ENCODE measurements at places on chromosomes 5 and 9. TPM values are rescaled to one million over a fixed set of nuclear protein-coding genes. Genes with fewer than 3 reads are reported as not detected.

DNA sequence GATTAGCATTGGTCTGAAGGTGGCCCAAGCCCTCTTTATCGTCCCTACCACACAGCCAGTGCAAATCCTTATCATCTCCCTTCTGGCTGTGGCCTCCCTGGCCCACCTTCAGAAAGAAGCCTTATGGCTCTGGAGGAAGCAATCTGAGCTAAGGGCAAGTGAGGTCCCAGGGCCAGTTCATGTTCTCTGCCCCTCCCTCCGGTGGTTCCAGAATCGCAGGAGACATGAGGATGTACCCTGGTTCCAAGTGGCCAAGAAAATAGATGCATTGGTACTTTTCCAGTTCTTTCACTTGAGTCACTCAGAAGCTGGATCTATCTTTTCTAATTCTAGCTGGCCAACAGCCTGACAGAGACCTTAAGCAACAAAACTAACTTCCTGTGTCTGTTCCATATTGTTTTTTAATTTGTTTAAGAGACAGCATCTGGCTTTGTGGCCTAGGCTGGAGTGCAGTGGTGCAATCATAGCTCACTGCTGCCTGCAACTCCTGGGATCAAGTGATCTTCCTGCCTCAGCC, 60.7 kb downstream of the LHFPL2 start:
- no peak for DNase-seq

- no peak for DNase-seq
These were observed 63.6 kb downstream of the RNF180 start for GRCh38 chr5:64229163-64229774.

GRCh38 chr9:71756753-71757152, 11.6 kb downstream of the CEMIP2 start:
- no peak for DNase-seq

DNA sequence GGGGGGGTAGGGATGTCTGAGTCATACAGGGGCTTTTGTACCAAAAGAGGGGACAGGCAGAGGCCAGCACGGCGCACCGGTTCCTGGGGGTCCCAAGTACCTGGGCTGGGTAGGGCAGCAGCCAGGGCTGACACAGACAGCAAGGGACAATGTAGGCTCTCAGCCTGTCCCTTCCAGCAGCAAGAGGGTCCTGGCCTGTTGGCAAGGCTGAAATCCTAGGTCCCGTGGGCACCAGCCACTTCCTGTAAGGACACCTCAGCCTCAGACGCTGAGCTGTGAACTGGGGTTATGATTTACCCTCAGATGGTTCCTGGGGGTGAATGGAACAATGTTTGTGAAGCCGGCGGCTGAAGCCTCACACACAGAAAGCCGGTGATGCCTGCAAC, 41.3 kb downstream of the NACC2 start:
- no peak for DNase-seq

- DNase-seq = no peak
These were observed at the start of gene RGS7BP for GRCh38 chr5:64505769-64506566. Gene RGS7BP (plus strand): TSS chr5:64506015. CDS start chr5:64506625, 610 bp downstream.

GRCh38 chr5:347712-348284, 26.3 kb downstream of the AHRR start:
- DNase-seq = no peak

DNA sequence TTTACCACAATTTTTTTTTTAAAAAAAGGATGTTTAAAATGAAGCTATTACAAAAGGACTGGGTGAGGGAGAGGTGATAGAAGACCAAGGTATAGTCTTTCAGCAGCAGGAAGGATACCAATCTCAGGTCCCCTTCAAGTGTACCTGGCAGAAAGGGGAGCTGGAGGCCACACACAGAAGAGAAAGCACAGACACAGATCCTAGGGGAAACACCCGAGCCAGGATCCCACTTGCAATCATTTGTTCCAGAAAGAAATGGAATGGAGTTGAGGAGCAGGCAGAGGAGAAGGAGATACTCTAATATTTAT, 5.6 kb downstream of the GNPDA1 start:
- DNase-seq = no peak

DNA sequence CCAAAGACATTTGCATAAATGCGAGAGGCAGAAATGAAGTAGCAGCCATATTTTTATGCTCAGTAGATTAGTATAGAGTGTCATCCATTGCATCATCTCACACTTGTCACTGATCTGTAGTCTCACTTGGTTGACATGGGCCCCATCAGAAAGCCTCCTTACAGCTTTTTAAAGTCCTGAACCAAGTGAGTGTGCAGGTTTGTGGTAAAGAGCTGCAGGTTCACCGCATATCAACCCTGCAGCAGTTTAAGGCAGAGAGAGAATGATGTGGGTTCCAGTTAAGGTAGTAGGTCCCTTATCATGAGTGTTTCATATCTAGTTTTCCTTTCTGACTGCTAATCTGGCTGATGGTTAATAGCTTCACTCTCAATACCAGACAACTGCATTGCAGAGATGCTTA, 1080.3 kb downstream of the NR2F1-AS1 start:
- DNase-seq = no peak

DNA sequence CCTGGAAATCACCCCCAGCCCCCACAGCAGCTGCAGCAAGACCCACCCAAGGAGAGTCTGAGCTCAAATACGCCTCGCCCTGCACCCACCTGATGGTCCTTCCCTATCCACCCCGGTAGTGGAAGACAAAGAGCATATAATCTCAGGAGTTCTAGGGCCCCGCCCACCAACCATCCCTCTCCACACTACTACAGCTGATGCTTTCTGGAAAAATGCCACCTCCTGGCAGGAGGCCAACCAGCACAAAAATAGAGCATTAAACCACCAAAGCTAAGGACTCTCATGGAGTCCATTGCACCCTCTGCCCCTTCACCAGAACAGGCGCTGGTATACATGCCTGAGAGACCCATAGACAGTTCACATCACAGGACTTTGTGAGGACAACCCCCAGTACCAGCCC, 22.5 kb upstream of the NIPSNAP3A start:
- no peak for DNase-seq

Gene PFN3
- not detected for polyA plus RNA-seq

Gene ASTN2
- polyA plus RNA-seq = 0.31 TPM

Gene RAD50
- polyA plus RNA-seq = 14.8 TPM

Gene PAEP
- polyA plus RNA-seq = not detected

Gene DAB2IP
- polyA plus RNA-seq = 28.6 TPM

Gene UNC13B
- 10.9 TPM for polyA plus RNA-seq

Gene SCGB3A2
- not detected for polyA plus RNA-seq

Gene NUTM2F
- polyA plus RNA-seq = not detected

Gene PTPN3
- polyA plus RNA-seq = 20.6 TPM

All from keratinocyte (primary cell).